ENCODE measurements at places on chromosomes 4 and X.

DNA sequence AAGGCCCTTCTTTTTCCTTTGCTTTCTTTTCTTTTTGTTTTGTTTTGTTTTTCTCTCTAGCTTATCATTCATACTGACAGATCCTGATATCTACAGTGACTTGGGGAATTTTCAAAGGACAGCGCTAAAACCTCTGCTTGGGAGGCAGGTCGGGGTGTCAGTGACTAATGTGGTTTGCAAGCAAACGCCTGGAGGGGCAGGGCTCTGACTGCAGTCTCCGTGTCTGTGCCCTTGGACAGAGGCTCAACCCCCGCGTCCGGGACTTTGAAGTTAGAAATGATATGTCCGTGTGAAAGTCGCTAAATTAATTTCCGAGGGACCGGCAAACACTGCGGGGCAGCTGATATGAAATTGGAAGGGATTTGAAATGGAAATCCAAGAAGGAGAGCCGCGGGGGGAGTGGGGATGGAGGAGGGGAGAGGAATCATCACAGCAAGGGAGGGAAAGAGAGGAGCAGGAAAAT lies 312.4 kb downstream of the DHRSX start:
- peak; percentile 73 for DNase-seq

GRCh38 chr4:53497487-53498244 lies 93.6 kb downstream of the LNX1 start:
- no peak for DNase-seq

DNA sequence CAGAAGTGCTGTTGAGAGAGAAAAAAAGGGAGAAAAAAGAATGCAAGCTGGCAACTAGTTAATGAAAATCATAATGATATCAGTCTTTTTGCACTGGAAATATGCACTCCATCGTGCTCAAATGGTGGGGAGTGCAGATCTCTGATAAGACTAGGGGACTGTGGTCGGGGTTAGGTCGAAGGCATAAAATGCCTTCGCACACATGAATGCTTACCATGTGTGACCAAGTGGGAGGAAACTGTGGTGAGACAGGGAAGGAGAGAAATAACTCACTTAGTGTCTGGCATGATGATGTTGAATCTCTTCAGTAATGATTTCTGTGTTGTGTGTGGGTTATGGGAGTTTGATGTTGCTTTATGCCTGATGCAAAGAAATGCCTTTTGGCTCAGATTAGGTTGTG lies 358.9 kb downstream of the FBXO8 start:
- DNase-seq: no peak

DNA sequence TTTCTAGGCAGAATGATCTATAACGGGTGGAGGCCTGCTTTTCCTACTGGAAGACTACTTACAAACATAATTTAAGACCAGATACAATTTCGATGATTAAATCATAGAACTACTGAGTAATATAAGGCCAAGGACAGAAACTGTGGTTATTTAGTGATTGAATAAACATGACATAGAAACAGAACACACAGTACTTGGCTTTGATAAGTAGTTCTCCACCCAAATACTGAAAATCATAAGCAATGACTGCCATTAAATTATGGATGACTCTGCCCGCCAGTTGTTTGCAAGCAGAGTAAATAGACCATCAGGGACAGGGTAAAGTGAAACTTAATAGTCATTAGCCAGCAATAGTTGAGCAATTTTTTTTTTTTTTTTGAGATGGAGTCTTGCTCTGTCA lies 17.2 kb upstream of the SMIM14 start:
- no peak for DNase-seq

DNA sequence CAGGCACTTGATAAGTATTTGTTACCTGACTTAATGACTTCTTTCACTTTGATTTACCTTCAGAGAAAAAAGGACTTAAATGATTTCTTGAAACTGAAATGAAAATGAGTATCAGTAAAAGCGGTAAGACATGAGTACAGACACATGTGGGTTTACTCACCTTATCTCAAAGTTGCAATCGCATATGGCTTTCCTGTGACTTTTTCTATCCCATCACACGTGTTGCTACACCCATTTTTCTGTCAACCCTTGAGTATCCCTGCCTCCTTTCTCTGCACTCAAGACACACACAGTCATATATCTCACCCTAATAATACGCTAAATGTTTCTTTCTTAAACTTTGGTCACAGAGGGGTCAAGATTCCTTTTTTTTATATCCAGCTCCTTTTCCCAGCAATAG lies 11.0 kb upstream of the ARHGEF38 start:
- DNase-seq: no peak

DNA sequence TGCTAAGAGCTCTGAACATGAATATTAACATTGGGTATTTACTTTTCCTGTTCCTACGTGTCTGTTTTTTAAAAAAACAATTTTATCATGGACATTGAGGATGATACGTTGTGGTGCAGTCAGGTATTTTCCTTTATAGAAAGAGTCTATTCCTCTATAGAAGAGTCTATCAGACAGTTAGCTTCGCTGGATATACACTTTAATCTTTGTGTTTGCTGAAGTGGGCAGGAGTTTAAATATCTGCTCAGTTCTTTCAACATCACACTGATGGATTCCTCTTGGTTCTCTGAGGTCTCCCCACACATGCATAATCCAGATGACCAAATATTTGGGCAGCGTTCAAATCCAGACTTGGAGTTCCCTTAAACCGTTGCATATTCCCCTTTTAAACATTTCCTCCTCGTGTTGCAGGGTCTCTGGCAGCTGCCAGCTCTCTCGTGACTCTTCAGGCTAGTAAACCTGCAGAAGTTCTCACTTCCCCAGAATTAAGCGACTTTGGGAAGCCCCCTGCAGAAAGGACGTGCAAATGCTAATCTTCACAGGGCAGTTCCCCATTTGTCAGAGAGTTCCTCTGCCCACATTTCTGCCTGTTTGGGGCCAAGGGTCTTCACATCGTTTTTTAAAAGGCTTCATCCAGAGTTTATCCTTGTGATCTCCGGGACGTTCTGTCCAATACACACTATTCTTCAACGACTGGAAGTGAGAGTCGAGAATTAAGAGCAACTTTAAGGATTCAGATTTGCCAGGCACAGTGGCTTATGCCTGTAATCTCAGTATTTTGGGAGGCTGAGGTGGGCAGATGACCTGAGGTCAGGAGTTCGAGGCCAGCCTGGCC lies 20.5 kb upstream of the DHRSX start:
- no peak for DNase-seq

GRCh38 chrX:30816079-30816478 lies 73.0 kb downstream of the TAB3 start:
- no peak for DNase-seq

- peak; percentile 39 for DNase-seq
Observed at GRCh38 chr4:158255727-158256324, 45.5 kb downstream of the TMEM144 start.

DNA sequence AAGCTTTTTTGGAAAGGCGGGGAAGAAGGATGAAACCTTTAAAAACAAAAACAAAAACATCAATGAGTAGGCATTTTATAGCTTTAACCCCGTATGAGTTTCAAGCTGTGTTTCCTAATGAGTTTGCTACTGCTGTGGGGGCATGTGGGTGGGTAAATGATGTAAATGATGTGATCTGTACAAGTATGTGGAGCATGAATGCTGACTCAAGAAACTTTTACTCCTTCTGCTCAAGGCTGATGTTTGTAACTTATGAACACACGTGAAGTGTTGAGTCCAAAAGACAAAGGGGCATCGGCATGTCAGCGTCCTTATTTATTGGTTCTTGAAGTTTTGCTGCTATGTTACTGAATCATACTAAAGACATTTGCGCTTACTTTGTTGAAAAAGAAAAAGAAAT lies 76.9 kb downstream of the CLCN4 start:
- no peak for DNase-seq

GRCh38 chr4:32589097-32589496 lies 1868.9 kb downstream of the PCDH7 start:
- no peak for DNase-seq

GRCh38 chrX:41553688-41554087 lies 106.5 kb downstream of the NYX start:
- DNase-seq: no peak

GRCh38 chrX:50152456-50152855 lies 48.4 kb downstream of the AKAP4 start:
- DNase-seq: no peak

- DNase-seq: no peak
Observed at GRCh38 chr4:67581208-67581857, 22.8 kb downstream of the STAP1 start.

GRCh38 chr4:21512353-21512752 lies 436.2 kb downstream of the KCNIP4 start:
- peak; percentile 35 for DNase-seq

GRCh38 chrX:145715641-145716138 lies 101.9 kb upstream of the SLITRK2 start:
- DNase-seq: no peak

DNA sequence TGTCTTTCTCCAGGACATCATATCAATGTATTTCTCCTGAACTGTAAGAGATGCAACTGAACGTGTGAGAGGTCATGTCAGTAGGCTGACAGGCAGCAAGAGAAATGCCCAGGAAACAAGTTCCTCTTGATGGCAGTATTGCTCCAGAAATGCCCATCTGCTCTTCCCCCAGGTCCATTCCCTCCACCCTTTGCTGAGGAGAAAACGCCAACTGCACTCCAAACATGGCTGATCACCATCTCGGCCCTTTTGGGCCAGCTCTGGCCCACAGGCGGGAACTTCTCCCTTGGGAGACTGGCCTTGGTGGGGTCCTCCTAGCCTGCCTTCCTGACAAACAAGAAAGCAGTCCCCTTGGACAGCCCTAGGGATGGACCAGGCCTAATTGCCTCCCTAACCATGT lies 276.5 kb upstream of the AGTR2 start:
- DNase-seq: no peak

DNA sequence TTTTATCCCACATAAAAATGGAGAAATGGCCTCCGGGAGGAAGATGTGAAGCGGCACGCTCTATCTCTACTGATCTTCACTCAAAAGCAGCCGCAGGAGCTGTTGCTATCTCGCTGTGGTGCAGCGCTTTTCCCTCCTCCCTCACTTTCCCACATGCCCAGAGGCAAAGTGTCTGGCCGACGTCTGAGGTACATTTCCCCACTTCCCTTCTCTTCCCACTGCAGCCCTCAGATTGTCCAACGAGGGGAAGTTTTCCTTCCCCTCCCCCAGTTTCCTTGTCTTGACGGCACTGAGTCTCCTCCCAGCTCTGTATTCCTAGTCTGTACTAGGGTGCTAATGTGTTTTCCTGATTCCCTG lies 660 bp upstream of the COL25A1 start:
- peak; percentile 39 for DNase-seq

DNA sequence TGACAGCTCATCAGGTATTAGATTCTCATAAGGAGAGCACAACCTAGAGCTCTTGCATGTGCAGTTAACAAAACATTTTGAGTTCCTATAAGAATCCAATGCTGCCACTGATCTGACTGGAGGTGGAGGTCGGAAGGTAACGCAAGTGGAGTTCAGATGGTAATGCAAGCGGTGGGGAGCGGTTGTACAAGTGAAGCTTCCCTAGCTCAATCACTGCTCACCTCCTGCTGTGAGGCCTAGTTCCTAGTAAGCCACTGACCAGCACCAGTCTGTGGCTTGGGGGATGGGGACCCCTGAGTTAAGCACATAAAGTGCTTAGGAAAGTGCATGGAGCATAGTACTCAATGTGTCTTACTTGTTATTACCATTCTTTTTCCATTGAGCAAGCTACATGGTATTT lies 983.2 kb upstream of the IGFBP7 start:
- no peak for DNase-seq

DNA sequence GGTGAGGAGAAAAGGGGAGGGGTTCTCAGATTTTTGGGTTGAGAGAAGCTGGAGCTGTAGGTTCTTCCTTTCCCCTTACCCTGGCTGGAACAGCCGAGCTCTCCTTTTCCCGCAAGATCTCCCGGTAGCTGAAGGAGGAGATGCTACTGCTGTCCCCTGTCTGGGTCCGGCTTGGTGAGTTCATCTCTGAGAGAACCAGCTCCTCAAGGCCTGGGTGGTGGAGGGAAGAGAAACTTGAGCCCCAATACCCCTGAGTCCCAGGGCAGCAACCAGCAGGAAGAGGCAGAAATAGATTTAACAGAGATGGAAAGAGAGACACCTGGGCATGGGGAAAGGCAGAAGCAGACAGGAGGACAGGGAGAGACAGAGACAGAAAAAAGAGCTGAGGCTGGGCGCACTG lies 6.6 kb upstream of the KCND1 start:
- DNase-seq: no peak

DNA sequence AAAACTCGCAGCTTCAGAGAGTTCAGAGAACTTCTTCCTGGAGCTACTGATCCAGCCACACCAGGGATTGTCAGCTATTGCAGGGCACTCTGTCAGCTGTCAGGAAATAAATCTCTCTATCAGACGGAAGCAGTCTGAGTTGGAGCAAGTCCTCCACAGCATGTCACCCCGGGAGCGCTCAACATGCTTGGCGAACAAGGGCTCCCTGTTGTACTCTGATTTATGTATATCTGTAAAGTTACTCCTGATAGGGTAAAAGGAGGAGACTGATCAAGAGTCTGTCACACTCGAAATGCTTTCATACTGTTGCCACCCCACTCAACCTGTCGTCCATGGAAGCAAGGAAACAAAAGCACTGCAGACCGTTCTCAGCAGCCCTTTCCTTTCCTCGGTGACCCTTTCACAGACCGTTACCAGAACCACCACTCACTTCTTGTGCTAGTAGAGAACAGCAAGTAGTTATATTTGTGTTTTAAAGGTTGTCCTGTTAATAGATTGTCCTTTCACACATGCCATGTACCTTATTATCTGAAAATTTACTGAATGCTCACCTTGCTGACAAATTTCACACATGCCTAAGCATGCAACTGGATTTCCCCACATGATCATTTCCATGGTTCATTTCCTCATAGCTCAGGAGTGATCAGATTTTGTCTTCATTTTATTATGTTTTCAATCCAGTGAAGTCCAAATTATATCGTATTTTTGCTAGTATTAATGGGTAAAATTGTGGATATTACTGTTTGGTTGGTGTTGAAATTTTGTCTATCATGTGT lies 2108.9 kb upstream of the TENM3 start:
- DNase-seq: peak; percentile 5

GRCh38 chrX:104618106-104618895 lies 52.3 kb downstream of the IL1RAPL2 start:
- no peak for DNase-seq

- DNase-seq: no peak
Observed at GRCh38 chr4:186930024-186930423, 206.4 kb upstream of the FAT1 start.

DNA sequence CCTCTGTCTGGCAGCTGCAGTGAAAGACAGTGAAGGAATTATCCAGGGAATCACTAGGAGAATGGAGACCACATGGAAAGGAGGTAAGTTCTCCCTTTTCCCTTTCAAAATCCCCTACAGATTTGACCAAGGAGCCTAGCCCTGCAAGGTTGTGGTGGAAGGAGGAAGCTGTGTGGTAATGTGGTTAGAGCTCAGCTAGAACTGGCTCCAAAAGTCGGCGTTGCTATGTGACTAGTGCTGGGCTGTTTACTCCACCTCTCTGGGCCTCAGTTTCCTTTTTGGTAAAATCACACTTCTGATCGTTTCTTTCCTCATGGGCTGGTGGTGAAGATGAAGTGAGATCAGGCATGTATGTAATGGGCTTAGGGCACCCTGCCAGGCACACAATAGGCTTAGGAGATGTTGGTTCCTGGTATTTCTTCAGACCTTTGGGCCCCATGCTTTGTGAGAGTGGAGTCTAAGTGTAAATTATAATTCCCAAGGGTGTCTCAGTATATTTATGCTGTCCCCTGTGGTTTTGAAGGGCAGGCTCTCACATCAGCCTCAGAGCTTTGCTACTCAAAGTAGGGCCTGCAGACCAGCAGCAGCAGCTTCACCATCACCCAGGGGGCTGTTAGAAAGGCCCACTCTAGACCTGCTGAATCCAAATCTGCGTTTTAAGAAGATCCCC lies 183.7 kb upstream of the BCOR start:
- no peak for DNase-seq

GRCh38 chr4:120749445-120750151 lies 172.9 kb downstream of the PRDM5 start:
- DNase-seq: no peak

- no peak for DNase-seq
Observed at GRCh38 chrX:43785930-43786591, 96.2 kb downstream of the MAOB start.
